ENCODE measurements at places on chromosomes 7 and 10.

GRCh38 chr7:143287339-143287934 lies 714 bp upstream of the CASP2 start:
- DNase-seq = no peak

DNA sequence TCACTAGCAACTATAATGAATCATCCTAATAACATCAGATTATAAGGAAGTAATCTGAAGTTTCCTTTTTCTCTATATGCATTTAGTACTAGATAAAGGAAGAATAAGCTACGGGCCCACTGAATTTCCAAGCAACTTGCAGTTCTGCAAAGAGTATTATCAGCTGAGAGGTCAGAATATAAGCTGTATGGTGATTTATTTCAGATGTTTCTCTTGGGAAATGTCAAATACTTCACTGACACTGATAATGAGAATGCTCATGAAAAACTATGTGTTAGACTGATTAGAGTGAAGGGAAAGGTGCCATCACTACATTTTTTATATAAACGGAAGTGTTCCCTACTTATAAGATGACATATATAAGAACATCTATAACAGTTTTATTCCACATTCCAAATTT lies 251.2 kb upstream of the HGF start:
- DNase-seq = no peak

DNA sequence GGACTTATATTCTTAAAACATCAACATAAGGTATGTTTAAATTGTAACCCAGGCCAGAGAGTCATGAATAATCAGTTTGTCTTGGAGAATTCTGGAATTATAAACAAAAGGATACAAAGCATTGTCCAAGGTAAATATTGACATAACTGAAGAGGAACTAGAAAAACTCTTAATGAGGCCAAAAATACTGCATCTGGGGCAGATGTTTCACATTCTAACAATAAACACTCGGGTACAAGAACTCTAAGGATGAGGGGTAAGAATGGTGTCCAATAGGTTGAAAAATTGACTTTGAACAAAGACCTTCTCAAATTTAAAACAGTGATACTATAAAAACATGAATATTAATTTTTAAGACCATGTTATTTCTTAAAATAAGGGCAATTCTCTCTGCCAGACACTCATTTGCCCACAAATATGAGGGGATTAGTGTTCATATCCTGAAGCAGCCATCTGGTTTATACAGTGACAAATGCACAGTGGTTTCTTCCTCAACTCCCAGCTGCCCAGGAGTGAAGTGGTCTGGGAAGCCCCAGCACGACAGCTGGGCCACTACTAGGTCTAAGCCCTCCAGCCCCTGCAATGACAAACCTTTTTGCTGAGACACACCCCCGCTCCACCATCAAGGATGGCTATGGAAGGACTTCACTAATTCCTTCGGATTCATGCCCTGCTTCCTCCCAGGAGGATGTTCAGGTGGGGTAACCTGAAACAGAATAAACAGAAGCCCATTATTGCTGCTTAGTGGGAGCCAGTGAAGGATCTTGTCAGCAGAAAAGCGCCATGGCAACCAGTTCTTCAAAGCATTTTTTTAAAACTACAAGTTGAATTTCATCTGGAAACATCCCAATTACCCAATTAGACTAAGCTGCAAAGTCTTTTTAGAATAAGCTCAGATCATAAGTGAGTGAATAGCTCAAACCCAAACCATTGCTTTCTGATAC lies 107.5 kb upstream of the ARID5B start:
- no peak for DNase-seq

- DNase-seq = no peak
Observed at GRCh38 chr7:51244885-51245284, 71.7 kb downstream of the COBL start.

GRCh38 chr7:131932271-131932670 lies 375.8 kb upstream of the PODXL start:
- DNase-seq = no peak

DNA sequence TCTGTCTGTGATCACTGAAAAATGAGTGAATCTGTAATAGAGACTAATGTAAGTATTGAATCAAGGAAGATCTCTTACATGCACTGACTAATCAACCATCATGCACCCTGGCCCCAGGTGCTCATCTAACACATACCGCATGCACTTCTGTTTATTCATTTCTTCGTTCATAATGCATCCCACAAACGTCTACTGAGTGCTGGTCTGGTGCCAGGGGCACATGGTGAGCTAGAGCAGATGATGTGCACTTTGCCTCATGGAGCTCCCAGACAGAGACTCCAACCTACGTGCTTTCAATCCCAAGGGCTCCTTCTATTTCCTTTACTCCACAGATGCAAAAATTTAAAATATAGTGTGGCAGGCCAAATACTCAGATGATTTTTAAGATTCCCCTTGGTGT lies 10.7 kb downstream of the C10orf90 start:
- DNase-seq = no peak

GRCh38 chr7:66720561-66720960 lies 20.0 kb upstream of the RABGEF1 start:
- DNase-seq = no peak

GRCh38 chr7:22204312-22204711 lies 152.6 kb downstream of the RAPGEF5 start:
- no peak for DNase-seq

- DNase-seq = peak; percentile 59
Observed at GRCh38 chr7:123748171-123748733, 551 bp downstream of the WASL start.

DNA sequence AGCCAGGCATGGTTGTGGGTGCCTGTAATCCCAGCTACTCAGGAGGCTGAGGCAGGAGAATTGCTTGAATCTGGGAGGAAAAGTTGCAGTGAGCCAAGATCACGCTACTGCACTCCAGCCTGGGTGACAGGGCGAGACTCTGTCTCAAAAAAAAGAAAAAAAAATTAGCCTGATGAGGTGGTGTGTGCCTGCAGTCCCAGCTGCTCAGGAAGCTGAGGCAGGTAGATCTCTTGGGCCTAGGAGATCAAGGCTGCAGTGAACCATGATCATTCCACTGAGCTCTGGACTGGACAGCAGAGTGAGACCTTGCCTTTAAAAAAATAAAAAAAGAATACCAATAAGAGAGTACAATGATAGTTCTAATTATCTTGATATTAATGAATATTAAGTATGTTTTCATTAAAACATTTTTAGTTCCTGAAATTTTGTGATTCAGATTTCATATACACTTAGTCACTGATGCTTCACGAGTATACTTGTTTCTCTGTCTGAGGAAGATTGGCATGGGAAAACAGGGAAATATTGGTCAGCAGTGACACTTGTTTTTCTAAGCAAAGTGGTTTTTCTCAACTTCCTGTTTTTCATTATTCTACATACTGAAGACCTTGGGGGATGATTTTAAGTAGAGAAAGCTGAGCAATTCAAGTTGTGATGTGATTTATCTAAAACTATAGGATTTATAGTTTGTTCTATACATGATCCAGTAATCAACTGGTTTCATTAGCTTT lies 76.8 kb downstream of the ADK start:
- no peak for DNase-seq

GRCh38 chr7:37942934-37943610 lies 22.6 kb downstream of the EPDR1 start:
- DNase-seq = peak; percentile 86

DNA sequence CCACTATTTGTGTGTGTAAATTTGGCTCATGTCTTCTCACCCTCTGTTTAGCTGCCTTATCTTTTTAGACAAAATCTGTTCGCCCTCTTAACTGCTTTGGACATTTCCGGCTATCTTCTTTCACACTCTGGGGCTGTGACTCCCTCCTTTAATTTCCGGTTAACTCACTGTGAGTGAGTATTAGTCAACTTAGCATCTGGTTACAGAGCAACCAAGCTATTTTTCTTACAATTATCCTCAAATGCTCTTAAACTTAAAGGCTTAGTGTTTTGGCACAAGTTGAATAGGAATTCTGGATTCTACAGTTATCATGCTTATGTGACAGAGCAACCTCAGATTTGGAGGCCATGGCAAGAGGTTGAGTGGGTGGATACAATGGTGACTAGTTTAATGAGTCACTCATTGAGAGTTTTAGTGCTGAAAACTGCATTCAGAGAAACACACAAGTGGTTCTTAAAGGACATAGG lies 177.6 kb upstream of the SEMA3A start:
- no peak for DNase-seq

- DNase-seq = no peak
Observed at GRCh38 chr10:121185816-121186455, 334.8 kb downstream of the WDR11 start.

DNA sequence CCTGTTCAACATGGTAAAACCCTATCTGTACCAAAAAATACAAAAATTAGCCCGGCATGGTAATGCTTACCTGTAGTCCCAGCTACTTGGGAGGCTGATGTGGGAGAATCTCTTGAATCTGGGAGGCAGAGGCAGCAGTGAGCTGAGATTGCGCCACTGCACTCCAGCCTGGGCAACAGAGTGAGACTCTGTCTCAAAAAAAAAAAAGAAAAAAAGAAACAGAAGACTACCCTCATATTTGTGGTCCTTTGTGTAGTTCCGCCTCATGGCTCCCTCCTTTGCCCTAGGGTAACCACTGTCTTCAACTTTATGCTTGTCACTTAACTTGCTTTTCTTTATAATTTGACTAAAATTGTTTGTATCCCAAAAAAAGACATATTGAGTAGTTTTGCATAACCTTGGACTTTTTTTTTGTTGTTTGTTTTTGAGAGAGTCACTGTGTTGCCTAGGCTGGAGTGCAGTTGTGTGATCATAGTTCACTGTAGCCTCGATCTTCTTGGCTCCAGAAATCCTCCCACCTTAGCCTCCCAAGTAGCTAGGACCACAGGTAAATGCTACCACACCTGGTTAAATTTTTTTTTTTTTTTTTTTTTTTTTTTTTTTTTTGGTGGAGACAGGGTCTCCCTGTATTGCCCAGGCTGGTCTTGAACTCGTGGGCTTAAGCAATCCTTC lies 3.7 kb downstream of the ZNF487 start:
- no peak for DNase-seq

DNA sequence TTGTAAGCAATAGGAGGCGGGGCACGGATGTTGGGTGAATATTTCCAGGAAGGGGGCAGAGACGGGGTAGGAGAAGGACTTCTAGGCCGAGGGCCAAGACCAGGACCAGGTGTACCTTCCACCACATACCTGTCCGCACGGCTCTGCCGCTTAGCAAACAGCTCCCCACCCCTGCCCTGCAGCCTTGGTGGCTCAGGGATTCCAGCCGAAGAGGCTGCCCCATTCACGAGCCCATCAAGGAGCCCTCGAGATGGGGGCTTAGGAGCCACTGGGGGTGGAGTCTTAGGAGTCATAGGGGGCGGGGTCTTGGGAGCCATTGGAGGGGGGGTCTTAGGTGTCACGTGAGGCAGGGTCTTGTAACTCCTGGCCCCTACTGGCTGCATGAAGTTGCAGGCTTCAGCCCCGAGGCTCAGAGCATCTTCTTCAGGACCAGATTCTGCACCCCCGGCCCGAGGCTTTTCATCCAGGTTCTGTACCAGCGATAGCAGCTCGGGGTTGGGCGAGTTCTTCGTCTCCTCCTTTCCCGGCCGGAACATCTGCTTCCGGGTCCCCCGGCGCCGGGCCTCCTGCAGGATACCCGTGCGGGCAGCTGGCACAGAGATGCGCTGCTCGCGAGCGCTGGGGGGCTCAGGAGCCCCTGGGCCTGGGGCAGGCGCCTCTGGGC lies 6.1 kb upstream of the MYOZ1 start:
- DNase-seq = peak; percentile 50

DNA sequence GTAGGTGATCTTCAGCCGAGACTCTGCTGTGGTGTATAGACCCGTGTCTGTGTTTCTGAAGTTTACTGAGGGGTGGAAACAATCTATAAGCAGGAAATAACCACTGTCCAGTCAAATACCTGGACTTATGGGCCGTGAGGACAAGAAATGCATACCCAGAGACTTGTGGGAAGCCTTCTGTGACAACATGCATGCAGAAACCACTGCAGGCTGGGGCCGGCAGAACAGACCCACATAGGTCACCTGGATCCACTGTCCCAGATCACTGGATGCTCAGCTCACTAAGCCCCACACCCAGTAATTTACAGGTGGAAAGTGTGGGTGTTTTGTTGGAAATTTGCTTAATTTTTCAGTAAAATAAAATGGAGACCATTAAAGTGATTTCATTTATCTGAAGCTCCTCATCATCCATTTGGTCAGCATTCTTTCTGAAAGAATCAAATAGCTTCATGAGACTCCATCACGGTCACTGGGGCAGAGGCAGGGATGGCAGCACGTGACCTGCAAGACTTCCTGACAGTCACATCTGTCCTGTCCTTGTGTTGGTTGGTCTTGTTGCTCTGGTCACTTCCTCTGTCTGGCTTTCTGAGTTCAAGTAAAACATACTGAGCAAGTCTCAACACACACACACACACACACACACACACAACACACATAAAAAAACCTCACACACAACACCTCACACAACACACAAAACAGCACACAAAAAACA lies 108.3 kb downstream of the TNS3 start:
- no peak for DNase-seq

- no peak for DNase-seq
Observed at GRCh38 chr10:114635101-114635500, 23.0 kb downstream of the ABLIM1 start.

DNA sequence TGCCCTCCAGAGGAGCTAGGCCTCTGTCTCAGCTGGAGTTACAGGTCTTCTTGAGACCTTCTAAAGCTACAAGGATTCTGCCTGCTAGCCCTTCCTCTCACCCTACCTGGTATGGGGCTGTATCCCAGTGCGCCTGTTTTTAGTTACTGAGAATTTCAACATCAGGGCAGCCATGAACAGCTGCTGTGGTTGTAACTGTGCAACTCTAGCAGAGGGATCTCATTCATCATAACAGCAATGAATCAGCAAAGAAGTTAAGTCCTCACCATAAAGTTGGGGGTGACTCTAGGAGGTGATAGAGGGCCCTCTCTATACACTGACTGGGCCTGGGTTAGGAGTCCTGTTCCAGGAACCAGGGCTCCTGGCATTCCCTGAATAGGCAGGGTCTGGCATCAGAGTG lies 14.0 kb upstream of the CDH23 start:
- no peak for DNase-seq

- DNase-seq = no peak
Observed at GRCh38 chr10:3494131-3494837, 290.7 kb downstream of the KLF6 start.

GRCh38 chr10:74763934-74764591 lies 62.3 kb upstream of the KAT6B start:
- DNase-seq = no peak

DNA sequence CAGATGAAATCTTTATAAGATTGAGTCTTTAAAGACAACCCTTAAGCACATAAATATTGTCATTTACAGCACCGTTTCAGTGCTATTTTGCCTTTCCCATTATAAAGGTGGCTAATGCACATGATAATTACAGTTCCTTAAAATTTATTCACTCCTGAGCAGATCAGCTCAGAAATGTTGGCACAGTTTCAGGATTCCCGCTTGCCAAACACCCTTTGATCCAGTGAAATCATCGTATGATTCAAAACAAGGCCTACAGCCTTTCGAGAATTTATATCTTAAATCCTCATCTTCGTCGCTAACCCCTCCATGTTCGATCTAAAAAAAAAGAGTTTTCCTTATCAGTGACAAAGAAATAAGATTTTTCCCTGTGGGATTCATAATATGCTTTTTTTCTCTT lies 14.1 kb upstream of the SOSTDC1 start:
- DNase-seq = peak; percentile 19

DNA sequence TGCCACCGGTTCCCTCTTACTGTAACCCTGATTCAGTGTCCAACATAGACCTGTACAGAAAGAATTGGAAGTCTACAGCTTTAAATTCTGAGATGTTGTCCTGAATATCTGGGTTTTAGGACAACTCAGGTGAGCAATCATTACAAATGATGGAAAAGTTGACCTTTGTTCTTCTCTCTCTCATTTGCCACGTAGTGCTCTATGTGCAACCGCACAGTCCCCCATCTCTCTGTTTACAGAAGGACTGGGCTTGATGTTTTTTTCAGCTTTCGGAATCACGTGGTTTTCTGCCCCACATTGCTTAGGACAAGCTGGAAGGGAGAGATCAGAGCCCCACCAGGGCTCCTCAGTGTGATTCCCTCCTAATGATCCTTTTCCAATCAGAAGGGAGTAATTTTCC lies 22.2 kb downstream of the NEUROD6 start:
- DNase-seq = no peak
